ENCODE measurements at places on chromosomes 4 and X. TPM values are rescaled to one million over a fixed set of nuclear protein-coding genes. Genes with fewer than 3 reads are reported as not detected.

DNA sequence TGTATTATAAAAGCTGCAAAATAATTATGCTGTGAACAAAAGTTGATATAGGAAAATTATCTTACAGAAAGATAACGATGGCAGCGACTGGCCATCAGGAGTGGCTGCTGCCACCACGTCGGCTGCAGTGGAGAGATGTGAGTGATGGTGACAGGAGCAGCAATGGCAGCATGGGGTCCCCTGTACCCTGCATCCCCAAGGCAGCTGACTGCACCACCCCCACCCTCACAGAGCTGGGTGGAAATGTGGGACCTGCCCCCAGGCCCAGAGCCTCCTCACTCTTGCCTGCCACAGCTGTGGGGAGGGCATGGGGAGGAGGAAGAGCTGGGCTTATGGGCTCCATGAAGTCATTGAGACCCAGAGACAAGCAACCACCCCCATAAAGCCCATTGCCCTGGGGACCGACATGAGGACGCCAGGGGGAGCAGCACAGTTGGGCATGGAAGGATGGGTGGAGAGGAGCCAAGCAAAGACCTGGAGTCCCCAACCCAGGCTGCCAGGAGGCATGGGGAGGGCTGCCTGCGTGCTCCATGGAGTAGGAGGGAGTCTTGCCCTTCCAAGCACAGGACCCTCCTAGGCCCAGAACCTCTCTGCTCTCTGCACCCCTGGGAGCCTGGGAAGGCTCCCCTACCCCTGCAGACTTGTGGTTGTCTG, 1090.5 kb downstream of the PCDH18 start:
- DNase-seq = no peak
- H3K4me1 ChIP-seq = no peaks in the 10 kb centered on the region
- no peaks in the 10 kb centered on the region for H3K27me3 ChIP-seq
- no peaks in the 10 kb centered on the region for H3K36me3 ChIP-seq

- H3K4me3 ChIP-seq = no peak overlapping the region
- H3K4me1 ChIP-seq = peaks cover 14% of the 10 kb centered on the region
- no peaks in the 10 kb centered on the region for H3K27me3 ChIP-seq
These were observed 47.6 kb downstream of the MAML3 start for GRCh38 chr4:140106289-140106844.

GRCh38 chrX:34521563-34521962, 135.5 kb downstream of the TMEM47 start:
- H3K4me3 ChIP-seq = no peak overlapping the region
- H3K27me3 ChIP-seq = peaks cover 4% of the 10 kb centered on the region
- DNase-seq = no peak
- no peak overlapping the region for H3K27ac ChIP-seq
- no peaks in the 10 kb centered on the region for H3K4me1 ChIP-seq

The DCLK2 gene
- 12.6 TPM for total RNA-seq

The GRID2 gene
- total RNA-seq = not detected

GRCh38 chr4:48498895-48499294, 8.8 kb downstream of the ZAR1 start:
- no peak for DNase-seq
- H3K36me3 ChIP-seq = peaks cover 26% of the 10 kb centered on the region
- H3K4me1 ChIP-seq = no peaks in the 10 kb centered on the region
- H3K27ac ChIP-seq = no peak overlapping the region
- peaks cover 3% of the 10 kb centered on the region for H3K27me3 ChIP-seq

- H3K4me3 ChIP-seq = no peak overlapping the region
- no peaks in the 10 kb centered on the region for H3K27me3 ChIP-seq
These were observed 69.5 kb downstream of the SHROOM2 start for GRCh38 chrX:9855561-9856283.

GRCh38 chr4:88600176-88600838, 8.0 kb downstream of the HERC3 start:
- peaks cover 17% of the 10 kb centered on the region for H3K4me1 ChIP-seq
- no peak overlapping the region for H3K27ac ChIP-seq
- no peaks in the 10 kb centered on the region for H3K27me3 ChIP-seq

DNA sequence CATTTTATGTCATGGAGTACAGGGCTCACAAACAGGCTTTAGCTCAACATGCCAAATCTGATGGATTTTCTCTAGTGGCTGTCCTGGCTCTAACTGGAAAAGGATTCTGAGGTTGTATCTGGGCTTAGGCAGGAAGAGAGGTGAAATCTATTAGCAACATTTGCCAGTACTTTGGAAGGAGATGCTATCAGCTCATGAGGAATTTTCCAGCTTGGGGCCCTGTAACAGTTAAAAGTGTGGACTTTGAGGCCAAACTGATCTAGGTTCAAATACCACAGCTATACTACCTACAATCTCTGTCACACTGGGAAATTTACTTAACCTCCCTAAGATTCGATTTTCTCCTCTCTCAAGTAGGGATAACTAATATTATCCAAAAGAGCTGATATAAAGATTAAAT, 119.0 kb upstream of the HCCS start:
- no peak for DNase-seq
- no peaks in the 10 kb centered on the region for H3K27me3 ChIP-seq
- peaks cover 4% of the 10 kb centered on the region for H3K4me1 ChIP-seq

The AP1S2 gene
- total RNA-seq = 79.7 TPM

- H3K27me3 ChIP-seq = no peaks in the 10 kb centered on the region
- no peak overlapping the region for H3K27ac ChIP-seq
- no peaks in the 10 kb centered on the region for H3K4me1 ChIP-seq
- DNase-seq = no peak
These were observed 127.3 kb upstream of the PACRGL start for GRCh38 chr4:20572976-20573375.

DNA sequence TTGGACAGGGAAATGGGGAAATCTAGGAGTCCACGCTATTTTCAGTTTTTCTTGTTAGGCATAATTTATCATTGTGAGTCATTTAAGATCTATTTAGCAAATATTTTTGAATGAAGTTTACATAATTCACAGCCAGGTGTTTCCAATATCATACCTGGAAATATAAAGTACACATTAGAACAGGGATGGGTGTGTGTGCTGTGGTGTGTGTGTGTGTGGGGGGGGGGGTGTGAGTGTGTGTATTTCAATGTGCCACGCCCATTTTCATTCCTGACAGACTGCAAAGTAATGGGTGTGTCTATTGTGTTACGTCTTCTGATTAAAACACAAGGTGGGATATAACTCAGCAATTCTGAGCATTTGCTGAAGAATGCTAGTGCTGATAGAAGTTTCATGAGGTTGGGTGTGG, 33.2 kb downstream of the ARHGAP10 start:
- H3K4me3 ChIP-seq = no peak overlapping the region
- no peaks in the 10 kb centered on the region for H3K27me3 ChIP-seq
- H3K27ac ChIP-seq = peak overlapping the region; percentile 60
- no peak for DNase-seq
- H3K36me3 ChIP-seq = peaks cover 12% of the 10 kb centered on the region

- peaks cover 2% of the 10 kb centered on the region for H3K4me1 ChIP-seq
- H3K27me3 ChIP-seq = no peaks in the 10 kb centered on the region
- no peak overlapping the region for H3K4me3 ChIP-seq
- DNase-seq = no peak
These were observed 28.0 kb downstream of the LHFPL1 start for GRCh38 chrX:112651766-112652165.

DNA sequence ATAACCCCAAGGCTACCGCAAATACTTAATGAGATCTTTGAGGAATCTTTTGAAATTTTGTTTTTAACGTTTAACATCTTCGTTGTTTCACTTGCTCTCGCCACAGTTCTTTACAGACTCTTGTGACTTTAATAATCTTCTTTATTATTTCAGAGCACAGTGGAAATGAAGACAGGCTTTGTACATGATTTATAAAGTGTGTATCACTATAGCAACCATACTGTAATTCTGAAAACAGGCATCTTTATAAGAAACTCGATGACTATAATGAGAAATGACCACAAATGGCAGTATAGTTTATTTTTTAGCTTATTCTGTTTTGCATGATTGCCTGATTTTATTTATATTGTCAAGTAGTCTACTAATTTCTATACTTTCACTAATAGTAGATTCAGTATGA, 224.4 kb upstream of the GALNTL6 start:
- H3K27me3 ChIP-seq = peaks cover 2% of the 10 kb centered on the region
- no peaks in the 10 kb centered on the region for H3K4me1 ChIP-seq
- no peak for DNase-seq

- peaks cover 3% of the 10 kb centered on the region for H3K4me1 ChIP-seq
- H3K27ac ChIP-seq = no peak overlapping the region
- no peaks in the 10 kb centered on the region for H3K27me3 ChIP-seq
These were observed 43.2 kb downstream of the CDKL5 start for GRCh38 chrX:18468599-18468998.

The MCF2 gene
- total RNA-seq = not detected

The TEX13C gene
- total RNA-seq = not detected

The BEND4 gene
- not detected for total RNA-seq

The RS1 gene
- total RNA-seq = not detected

The ASB9 gene
- total RNA-seq = not detected

The SLC49A3 gene
- total RNA-seq = 0.31 TPM

DNA sequence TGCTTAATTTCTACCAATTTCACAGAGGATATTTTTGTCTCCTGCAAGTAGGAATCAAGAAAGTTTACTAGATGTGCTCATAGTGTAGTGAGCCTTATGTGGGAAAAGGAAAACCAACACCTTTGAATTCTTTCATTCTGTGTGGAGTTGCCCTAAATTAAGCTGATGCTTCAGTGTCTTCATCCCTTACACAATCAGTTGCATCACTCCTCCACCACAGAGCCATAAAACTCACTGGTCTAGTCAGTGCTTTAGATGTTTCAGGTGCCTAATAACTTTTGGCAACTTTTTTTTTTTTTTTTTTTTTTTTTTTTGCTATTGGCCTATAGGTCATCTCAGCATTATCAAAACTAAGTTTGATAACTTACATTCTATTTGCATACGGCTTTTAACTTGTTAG, 41.5 kb downstream of the HHIP start:
- no peak overlapping the region for H3K27ac ChIP-seq
- H3K36me3 ChIP-seq = no peaks in the 10 kb centered on the region
- H3K4me3 ChIP-seq = no peak overlapping the region
- no peaks in the 10 kb centered on the region for H3K4me1 ChIP-seq

The RAB41 gene
- total RNA-seq = not detected

GRCh38 chrX:70477734-70478075, 33.1 kb downstream of the DLG3 start:
- peaks cover 43% of the 10 kb centered on the region for H3K4me1 ChIP-seq
- no peak for DNase-seq
- peak overlapping the region; percentile 90 for H3K27ac ChIP-seq
- no peak overlapping the region for H3K4me3 ChIP-seq

GRCh38 chr4:138728566-138728965, 287.0 kb upstream of the NOCT start:
- no peaks in the 10 kb centered on the region for H3K36me3 ChIP-seq
- H3K4me3 ChIP-seq = no peak overlapping the region
- no peak overlapping the region for H3K27ac ChIP-seq
- H3K4me1 ChIP-seq = no peaks in the 10 kb centered on the region
- no peak for DNase-seq

GRCh38 chrX:150806827-150807226, 91.6 kb downstream of the CD99L2 start:
- no peak overlapping the region for H3K27ac ChIP-seq
- no peak for DNase-seq
- no peak overlapping the region for H3K4me3 ChIP-seq

DNA sequence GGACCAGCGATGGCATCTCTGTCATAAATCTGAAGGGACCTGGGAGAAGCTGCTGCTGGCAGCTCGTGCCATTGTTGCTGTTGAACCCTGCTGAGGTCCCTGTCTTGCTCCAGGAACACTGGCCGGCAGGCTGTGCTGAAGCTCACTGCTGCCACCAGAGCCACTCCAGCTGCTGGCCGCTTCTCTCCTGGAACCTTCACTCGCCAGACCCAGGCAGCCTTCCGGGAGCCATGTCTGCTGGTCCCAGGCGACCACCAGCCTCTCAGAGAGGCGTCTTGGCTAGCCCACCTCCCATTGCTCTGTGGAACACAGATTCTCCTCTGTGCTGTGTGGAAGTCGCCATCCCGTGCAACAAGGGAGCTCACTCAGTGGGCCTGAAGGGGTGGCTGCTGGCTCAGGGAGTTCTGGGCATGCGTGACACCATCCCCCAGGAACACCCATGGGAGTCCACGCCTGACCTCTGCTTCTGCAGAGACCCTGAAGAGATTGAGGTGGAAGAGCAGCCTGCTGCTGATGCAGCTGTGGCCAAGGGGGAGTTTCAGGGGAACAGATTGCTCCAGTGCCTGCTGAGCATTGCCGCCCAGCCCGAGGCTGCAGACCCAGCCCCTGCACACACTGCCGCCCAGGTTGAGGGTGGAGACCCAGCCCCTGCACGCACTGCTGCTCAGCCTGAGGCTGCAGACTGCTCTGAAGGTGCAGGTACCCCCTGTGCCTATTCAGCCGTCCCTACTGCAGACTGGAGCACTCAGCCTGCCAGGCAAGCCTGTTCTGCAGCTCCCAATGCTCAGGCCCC, 33.1 kb upstream of the CYP4V2 start:
- H3K27me3 ChIP-seq = peaks cover 4% of the 10 kb centered on the region
- H3K4me3 ChIP-seq = no peak overlapping the region
- H3K27ac ChIP-seq = no peak overlapping the region
- DNase-seq = no peak
- H3K36me3 ChIP-seq = no peaks in the 10 kb centered on the region

The PNMA6A gene
- 1.6 TPM for total RNA-seq

DNA sequence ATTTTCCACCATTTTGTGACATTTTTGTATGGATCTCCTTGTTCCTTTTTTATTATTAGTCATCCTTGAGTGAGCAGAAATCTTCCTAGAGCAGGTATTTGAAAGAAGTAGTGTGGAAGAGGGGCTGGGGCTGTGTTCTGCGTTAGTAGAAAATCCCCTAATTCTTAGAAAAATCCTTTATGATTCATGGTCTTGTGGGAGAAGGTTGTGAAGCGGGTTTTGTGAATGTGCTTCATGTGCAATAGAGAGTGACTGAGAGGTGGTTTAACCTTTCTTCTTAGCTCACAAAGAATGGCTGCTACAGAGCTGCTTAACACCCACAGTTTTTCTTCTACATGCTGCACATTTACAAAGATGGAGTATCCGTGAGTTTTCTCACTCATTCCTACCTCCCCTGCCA, 220.5 kb downstream of the IDS start:
- H3K27me3 ChIP-seq = no peaks in the 10 kb centered on the region
- no peak overlapping the region for H3K4me3 ChIP-seq
- no peak overlapping the region for H3K27ac ChIP-seq
- H3K36me3 ChIP-seq = no peaks in the 10 kb centered on the region
- no peaks in the 10 kb centered on the region for H3K4me1 ChIP-seq

DNA sequence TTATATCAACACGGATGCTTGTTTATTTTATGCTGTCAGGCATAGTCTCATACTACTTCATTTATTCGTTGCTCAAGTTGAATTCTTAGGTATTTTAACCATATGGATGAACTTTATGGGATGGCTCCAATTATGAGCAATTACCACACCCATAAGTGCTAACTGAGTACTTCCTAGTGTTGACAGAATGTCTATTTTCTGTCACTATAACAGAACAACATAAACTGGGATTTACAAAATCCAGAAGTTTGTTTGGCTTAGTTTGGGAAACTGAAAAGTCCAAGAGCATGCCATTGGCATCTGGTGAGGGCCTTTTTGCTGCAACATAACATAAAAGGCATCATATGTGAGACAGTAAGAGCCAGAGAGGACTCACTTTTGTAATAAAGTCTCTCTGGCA, 21.0 kb downstream of the SULT1E1 start:
- H3K4me1 ChIP-seq = no peaks in the 10 kb centered on the region
- no peaks in the 10 kb centered on the region for H3K36me3 ChIP-seq
- H3K27ac ChIP-seq = no peak overlapping the region
- DNase-seq = no peak

GRCh38 chr4:54897590-54897989, 227.8 kb downstream of the KDR start:
- no peak overlapping the region for H3K4me3 ChIP-seq
- DNase-seq = no peak
- H3K4me1 ChIP-seq = peaks cover 3% of the 10 kb centered on the region
- no peaks in the 10 kb centered on the region for H3K36me3 ChIP-seq
- no peak overlapping the region for H3K27ac ChIP-seq
- no peaks in the 10 kb centered on the region for H3K27me3 ChIP-seq

All from osteocyte (in vitro differentiated cells).